ENCODE measurements at places on chromosomes 2 and 18.

DNA sequence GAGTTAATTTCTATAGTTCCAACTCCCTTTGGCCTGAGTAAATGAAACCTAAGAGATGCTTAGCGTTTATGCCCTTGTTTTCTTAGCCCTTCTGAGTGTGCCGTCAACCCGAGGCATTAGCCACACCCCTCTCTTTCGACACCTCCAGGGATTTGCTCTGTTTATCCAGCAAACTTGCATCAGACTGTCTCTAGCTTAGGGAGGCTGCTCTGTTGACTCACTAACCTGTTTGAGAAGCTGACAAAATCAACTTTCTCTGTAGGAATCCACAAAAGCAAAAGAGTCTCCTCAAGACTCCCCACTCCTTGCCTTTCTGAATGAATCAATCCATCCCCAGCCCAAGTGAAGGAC is 317.6 kb downstream of the TNS1 start:
- DNase-seq, result peak; percentile 56

GRCh38 chr2:226474131-226474530 is 325.5 kb downstream of the IRS1 start:
- no peak for DNase-seq

GRCh38 chr18:53795610-53796009 is 428.9 kb downstream of the MBD2 start:
- DNase-seq, result no peak

DNA sequence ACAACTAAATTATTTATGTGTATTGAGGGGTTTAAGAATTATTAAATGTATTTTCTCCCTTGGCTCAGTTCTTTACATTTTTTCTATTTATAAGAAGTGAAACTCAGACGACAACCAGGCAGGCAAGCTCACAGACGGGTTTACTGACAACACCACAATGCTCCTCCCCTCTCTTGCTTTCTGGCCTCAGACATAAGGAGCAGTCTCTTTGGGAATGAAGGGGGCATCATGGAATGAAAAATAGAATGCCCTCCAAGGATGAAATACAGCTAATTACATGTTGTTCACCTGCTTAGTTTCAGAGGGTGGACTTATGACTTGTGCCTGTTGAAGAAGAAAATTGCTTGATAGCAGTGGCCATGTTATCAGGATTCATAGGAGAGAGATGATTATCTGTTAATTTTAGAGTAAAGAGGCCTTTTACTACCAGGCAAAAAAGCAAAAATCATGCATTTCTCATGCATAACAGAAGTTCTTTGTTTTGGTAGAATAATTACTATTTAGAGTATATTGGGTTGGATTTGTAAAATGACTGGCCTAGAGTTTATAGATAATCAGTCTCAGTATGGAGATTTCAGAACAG is 172.1 kb upstream of the LRRTM1 start:
- DNase-seq, result no peak

GRCh38 chr18:3454365-3455089 is 4.6 kb downstream of the TGIF1 start:
- peak; percentile 63 for DNase-seq

- DNase-seq, result no peak
Measured at GRCh38 chr2:101420623-101421022, 33.3 kb upstream of the CREG2 start.

DNA sequence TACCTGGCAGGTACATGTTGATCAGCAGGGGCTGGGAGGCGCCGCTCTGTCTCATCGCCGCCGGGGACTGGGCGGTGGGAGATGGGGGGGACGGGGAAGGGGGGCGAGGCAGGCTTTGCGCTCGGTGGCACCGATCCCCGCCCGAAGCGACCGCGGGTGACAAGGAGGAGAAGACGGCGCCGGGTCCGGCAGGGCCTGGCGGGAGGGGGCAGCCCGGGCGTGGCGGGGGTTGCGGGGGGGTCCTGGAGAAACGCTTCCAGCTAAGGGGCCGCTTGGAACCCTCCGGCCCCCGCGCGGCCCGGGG is at the start of gene FEV:
TSS of gene FEV (minus strand) at position 164 of the 304 bp plus-strand sequence. CDS start at position 55, 109 bp downstream.
- DNase-seq, result no peak

DNA sequence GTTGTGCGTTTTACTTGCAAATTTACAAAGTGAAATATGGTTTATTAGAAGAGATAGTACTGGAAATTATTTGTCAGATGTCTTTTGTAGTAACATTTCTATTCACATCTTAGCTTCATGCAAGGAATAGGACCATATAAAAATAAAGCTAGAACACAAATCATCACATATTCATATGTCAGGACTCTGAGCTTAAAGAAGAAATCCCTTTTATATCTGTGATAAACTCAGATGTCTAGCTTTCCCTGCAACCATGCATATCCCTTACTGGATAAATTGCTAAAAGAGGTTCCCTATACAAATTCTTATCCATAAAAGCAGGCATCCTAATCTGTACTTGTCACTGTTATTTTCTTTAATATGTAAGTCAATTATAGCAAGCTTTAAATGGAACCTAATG is 178.5 kb downstream of the NRXN1 start:
- no peak for DNase-seq

- no peak for DNase-seq
Measured at GRCh38 chr18:49094979-49095632, 144.3 kb upstream of the SMAD7 start.

DNA sequence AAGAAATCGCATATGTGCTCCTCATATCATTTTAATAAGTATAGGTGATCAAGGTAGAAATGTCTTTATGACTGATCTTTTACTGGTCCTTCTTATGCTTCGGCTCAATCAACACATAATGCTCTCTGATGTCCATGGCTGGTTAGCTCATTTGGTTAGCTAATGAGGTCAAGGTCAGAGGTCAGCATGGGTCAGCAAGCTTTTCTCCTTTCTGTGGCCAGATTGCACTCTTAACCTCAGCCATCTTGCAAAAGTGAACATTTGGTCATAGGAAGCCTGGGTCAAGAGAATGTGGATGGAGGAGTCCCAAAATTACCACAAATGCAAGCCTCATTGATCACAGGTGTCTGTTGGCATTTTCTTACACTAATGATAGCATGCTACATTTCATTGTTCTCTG is 35.4 kb upstream of the DARS1 start:
- no peak for DNase-seq

DNA sequence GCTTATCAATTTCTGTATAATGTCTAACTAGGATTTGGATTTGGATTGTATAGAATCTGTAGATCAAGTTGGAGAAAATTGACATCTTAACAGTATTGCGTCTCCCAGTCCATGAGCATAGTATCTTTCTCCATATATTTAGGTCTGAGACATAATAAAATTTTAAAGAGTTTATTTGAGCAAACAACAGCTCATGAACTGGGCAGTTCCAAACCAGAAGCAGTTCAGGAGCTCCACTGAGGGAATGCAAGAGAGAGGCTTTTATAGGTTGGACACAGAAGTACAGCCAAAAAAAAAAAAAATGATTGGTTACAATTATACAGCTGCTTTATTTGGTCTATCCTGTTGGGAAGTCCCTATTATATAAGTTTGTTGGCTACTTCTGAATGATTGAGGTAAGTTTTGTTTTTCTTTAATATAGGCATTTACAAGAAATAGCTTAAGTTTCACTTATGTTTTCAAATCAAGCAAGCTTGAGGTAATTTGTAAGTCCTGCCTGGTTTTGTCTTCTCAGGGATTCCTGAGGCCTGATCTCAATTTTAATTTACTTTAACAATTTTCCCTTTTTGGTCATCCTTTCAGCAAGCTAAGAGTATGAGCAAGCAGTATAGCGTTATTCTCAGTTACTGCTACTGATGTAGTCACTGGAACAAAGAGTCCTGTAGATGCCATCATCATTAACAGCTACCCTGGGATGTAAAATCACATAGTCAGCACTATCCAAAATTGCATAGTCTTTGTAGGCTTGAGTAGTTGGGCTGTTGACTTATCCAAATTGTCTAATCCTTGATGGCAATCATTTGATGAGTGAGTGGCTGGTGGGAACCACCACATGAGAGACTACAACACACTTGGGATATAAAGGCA is 27.5 kb upstream of the RUFY4 start:
- no peak for DNase-seq

DNA sequence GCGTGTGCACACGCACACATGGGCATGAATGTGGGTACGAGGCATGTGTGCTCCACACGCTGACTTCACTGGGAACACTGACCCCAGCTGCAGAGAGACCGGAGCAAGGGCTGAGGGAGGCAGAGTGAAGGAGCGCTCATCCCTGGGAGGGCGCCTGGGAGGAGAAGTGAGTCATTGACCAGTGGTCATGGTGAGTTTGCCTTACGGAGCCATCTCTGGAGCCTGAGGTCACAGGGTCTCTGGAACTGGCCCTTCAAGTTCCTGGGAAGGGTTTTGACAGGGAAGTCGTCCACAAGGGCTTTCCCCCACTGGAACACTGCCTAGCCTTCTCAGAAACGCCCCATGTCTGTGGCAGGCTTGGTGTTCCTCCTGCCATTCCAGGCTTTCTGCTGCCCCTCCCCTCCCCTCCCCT is 14.3 kb upstream of the TMEM185B start:
- DNase-seq, result no peak

Measured in HuH-7 (cell line).